Iris pigment epithelial cell (primary cell): ENCODE measurements at places on chromosomes 6 and 20.

DNA sequence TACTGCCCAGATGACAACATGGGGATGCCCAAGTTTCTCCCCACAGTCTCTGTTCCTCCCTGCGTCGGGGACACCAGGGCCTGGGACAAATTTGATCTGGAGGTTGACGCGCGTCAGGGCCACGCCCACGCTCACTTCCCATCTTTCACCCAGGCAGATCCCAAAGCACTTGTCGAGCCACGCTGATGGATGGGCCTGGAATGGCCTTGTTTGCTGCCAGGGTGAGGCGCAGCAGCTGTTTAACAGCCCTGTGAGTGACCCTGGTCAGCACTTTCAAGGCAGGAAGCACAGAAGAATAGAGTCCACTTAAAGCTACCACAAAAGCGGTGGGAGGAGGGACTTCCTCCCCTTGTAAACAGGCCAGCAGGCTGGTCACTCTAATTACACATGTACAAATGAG lies 324.7 kb upstream of the JARID2 start:
- DNase-seq, result no peak

- no peak for DNase-seq
Observed at GRCh38 chr6:7188492-7188891, 80.7 kb downstream of the RREB1 start.

- no peak for DNase-seq
Observed at GRCh38 chr20:58421497-58421850, 32.4 kb downstream of the VAPB start.

DNA sequence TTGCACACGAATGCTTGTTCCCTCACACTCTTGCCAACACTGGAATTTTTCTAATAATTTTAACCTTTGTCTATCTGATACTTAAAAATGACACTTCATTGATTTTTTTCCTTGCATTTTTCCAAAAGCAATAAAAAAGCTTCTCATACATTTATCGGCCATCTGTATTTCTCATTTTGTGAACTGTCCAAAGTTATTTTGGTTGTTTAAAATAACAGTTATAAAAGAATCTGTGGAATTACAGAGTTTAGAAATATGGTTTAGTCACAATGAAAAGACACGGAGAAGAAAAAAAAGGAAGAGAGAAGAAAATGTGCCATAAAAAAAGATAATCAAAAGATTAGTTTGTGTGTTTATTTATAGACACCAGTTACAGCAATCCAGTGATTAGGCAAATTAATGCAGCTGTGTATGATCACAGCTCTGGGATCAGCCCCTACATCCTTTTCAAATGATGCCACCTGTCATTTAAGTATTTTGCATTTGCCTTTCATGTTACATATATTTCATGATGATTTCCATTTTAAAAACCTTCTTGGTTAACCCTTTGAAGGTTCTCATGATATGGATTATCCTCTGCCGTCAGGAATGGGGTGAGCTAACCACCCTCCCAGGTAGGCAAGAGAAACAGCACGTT lies 171.7 kb downstream of the BACH2 start:
- DNase-seq, result no peak

- peak; percentile 47 for DNase-seq
Observed at GRCh38 chr6:113362301-113363047, 494.7 kb upstream of the MARCKS start.

DNA sequence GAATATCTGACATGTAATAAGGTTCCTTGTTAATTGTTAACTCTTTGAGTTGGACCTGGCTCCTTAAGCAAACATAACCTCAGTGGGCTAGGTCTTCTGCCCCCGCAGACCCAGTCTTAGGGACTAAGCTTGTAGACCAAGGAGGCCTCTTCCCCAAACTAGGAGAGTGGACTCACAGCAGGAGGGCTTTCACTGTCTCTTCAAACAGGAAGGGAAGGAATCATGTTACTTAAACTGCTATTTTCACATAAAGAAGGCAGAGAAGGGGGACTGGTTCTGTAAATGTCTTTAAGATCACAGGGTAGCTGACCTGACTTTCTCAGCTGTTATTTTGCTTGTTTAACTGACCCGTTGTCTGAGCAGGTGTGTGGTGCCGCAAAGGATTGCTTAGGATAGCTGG lies 34.9 kb upstream of the PRDM1 start:
- DNase-seq, result no peak

GRCh38 chr6:133286765-133287164 lies 45.6 kb downstream of the EYA4 start:
- DNase-seq, result peak; percentile 36

DNA sequence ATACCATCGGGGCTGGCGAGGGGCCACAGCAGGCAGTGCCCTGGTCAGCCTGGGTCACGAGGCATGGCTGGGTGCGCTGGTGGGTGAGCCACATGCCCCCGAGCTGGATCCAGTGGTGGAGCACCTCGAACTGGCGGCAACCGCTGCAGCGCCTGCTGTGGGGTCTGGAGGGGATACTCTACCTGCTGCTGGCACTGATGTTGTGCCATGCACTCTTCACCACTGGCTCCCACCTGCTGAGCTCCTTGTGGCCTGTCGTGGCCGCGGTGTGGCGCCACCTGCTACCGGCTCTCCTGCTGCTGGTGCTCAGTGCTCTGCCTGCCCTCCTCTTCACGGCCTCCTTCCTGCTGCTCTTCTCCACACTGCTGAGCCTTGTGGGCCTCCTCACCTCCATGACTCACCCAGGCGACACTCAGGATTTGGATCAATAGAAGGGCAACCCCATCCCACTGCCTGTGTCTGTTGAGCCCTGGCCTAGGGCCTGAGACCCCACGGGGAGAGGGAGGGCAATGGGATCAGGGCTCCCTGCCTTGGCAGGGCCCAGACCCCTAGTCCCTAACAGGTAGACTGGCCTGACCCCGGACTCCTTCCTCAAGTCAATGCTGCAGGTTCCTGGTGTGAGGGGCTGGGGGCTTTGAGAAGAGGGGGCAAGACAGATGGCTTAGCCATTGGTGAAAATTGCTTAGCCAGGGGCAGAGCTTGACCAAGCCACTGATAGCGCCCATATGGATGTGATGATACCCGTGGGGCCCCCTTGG lies 598 bp downstream of the TMEM239 start:
- DNase-seq, result no peak

GRCh38 chr6:140434761-140435160 lies 1060.3 kb upstream of the CITED2 start:
- DNase-seq, result peak; percentile 74

DNA sequence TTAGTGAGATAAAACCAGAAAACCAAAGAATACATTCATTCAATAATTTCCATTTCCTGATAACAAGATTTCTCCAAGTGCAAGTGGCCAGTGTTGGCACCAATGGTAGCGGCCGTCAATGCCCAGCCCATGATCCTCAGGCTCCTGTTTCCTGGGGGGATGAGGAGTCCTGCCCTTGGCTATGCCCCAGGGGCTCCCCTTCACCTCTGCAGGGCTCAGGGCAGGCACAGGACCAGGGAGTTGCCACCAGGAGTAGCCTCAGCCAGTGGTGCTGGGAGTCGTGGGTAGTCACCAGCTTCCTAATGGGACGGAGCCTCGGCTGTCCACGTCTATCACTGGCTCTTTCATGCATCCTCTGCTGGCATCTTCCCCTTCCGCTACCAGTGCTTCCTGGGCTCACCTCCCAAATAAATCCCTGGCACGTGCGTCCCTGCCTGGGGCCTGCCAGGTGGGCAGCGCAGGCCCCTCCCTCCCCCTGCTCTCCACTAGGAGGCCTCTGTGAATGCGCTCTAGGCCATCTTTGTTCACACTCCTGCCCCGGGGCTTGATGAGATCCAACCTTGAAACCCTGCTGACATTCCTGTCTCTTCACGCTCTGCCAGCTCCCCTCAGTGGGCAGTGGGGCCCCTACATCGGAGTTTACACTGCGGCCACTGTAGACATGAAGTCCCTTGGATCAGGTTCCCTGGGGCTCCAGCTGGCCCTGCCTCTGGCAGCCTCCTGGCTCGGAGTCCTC lies 215.7 kb downstream of the SYNDIG1 start:
- no peak for DNase-seq

DNA sequence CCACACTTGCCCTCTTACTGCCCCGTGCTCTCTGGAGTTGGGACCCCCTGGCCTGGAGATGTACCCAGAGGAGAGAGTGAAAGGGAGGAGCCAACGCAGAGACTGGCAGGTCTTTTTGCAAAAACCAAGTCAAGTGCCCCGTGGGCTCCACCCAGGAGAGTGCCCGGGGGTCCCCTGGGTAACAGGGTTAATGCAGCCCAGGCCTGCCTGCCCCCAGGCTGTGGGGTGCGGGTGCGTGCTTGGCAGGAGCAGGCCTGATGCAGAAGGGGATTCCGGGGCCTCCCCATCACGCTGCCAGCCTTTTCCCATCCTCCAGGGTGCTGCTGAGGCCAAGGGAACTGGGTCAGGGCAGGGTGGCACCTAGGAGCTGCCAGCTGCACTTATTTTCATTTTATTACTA lies 184.4 kb downstream of the ERMARD start:
- no peak for DNase-seq

DNA sequence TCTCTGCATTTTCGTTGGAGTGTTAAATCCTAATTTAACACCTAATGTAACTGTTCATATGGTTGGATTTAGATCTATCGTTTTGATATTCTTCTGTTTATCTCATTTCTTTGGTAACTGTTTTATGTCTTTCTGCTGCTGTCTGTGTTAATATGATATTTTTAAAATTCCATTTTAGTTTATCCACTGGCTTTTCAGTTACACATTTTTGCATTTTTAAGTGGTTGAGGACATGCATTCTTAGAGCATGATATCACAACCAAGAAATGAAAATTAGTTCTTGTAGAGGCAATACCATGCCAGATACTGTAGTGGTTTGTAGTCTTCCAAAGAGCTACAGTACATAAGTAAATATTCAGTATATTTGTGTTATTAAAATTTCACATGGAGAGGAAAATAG lies 58.6 kb downstream of the LIN28B start:
- DNase-seq, result peak; percentile 81

GRCh38 chr6:79353226-79353625 lies 118.7 kb upstream of the HMGN3 start:
- DNase-seq, result peak; percentile 9

DNA sequence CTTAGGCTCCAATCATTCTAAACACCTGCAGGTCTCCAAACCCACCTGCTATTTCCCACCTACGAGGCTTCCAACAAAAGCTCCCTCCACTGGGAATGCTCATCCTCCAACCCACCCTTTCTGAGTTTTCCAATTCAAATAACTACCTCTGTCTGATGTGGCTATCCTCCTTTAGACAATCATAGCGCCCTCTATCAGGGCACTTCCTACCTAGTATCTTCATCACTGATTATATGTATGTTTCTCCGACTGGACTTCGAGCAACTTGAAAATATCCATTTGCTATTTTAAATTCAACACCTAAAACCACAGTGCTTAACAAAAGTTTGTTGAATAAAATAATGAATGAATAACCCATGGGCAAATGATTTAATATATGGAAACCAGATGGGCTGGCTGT lies 41.3 kb downstream of the MTFR2 start:
- DNase-seq, result no peak
